ENCODE measurements at places on chromosomes 4 and X.

GRCh38 chr4:175422331-175422730 lies 389.7 kb downstream of the GPM6A start:
- DNase-seq: no peak

DNA sequence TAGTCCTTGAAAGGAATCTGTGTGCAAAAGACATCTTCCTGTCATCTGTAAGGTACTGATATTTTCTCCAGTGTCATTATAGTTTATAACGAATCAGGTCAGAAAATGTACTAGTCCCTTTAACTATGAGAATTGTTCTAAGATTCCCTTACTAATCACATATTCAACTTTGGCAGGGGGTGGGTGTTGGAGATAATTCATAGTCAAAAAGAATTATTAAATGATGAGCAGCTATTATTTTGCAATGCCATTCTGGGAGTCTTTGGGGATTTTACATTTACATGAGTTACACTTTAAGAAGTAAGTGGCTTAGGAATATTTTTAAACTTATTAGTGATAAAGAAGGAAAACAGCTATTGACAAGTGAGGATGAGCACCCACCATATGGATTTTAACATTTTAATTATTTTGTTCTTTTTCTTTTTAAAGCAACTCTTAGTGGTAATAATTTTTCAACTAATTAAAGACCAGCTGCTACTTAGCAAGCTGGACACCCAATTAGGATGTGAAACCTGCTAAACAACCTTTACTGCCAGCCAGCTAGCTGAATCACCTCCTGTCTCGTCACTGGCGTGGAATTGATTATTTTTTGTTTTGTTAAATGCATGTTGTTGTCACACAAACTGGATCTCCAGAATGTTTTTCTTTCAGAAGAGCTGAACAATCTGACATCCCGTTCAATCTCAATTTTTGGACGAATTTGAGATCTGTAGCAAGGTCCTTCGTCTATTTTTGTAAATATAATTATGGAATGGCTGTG lies 219.2 kb downstream of the ARAP2 start:
- DNase-seq: no peak

GRCh38 chr4:16993956-16994840 lies 95.8 kb upstream of the LDB2 start:
- no peak for DNase-seq

DNA sequence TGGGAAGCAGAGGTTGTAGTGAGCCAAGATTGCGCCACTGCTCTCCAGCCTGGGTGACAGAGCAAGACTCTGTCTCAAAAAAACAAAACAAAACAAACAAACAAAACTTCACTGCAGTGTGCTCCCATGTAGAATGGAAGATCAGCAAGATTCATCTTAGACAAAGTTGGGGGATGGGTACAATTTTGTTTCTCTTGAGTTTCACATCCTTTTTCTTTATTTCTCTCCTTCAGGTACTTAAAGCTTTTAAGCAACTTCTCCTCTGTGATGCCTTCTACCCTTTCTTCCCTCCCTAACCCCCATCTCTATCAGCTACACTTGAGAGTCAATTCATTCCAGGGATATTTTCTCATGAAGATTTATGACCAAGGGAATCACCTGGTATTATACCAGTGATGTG lies 15.5 kb upstream of the RBBP7 start:
- DNase-seq: no peak

DNA sequence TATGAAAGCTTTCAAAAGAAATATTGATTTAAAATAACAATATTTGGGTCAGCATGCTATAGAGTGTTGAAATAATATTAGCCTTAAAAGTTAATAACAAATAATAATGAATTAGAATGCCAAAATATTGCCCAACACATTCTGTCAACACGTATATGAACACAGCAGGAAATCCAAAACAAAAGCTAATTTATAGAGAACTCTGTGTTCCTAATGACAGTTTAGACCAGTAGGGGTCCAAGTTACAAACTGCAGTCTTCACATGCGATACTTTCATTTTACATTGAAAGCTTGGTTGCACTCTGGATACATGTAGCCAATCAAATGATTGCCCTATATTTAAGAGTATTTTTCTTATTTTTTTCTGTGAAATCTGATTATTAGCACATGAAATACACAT lies 274.4 kb downstream of the DCTD start:
- DNase-seq: no peak

- DNase-seq: peak; percentile 67
Observed at GRCh38 chrX:3345281-3346191, 916 bp downstream of the MXRA5 start.

- no peak for DNase-seq
Observed at GRCh38 chr4:146260521-146260920, 46.2 kb downstream of the REELD1 start.

DNA sequence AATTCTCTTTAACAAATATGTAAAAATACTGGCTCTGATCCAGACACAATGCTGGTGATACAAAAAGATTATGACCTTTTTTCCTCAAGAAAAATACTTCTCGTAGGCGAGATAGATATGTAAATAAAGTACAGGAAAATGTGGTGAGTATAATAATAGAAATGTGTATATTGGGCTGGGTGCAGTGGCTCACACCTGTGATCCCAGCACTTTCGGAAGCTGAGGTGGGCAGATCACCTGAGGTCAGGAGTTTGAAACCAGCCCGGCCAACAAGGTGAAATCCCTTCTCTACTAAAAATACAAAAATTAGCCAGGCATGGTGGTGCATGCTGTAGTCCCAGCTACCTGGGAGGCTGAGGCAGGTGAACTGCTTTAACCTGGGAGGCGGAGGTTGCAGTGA lies 55.0 kb downstream of the MRPL1 start:
- no peak for DNase-seq

- DNase-seq: no peak
Observed at GRCh38 chrX:13452283-13452682, 117.1 kb upstream of the EGFL6 start.

DNA sequence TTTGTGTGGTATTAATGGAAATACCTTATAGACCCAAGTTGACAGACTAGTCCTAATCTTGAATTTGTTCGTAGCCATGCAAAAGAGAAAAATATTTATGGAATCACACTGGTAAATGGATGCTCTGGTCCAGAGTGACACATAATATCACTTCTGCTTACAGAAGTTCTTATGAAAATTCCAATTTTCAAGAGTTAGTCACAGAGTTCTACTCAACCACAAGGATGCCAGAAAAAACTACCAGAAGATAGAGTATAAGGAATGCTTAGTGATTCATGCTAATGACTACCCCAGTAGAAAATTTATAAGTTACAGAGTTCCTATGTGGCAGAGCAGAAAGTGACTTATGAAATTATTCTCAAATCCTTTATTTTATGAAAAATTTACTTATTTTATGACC lies 1384.8 kb downstream of the FAM133A start:
- DNase-seq: no peak

DNA sequence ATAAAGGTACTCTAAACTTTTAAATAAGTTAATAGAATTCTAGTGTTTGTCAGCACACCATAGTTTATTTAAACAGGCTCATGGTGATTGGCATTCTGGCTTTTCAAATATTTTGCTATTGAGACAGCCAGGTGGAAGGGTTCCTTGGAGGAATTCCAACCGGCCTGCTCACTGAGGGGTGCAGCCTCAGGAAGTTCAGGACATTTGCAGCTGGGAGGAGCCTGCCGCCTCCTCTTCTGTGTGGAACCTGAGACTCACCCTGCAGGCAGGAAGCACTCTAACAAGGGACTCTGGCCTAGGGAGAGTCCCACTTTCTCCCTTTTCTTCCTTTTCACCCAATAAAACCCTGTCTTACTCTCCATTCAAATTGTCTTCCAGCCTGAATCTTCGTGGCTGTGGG lies 1328.0 kb downstream of the FSTL5 start:
- DNase-seq: no peak

DNA sequence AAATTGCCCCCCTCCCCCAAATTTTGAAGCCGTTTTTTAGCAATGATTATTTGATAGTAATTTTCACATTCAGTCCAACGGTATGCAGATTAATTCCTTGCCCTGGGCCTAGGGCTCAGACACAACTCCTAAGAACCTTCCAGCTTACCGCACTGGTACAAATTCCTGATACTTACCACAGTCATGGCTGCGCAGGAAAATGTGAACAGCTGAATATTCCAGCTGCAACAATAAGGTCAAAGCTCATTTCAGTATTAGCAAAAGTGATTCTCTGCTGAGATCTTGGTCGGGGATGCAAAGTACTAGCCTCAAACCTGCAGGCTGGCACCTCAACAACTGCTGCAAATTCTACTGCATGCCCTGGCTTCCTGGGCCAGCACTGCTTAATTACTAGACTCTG lies 3.0 kb downstream of the ATP11C start:
- no peak for DNase-seq

DNA sequence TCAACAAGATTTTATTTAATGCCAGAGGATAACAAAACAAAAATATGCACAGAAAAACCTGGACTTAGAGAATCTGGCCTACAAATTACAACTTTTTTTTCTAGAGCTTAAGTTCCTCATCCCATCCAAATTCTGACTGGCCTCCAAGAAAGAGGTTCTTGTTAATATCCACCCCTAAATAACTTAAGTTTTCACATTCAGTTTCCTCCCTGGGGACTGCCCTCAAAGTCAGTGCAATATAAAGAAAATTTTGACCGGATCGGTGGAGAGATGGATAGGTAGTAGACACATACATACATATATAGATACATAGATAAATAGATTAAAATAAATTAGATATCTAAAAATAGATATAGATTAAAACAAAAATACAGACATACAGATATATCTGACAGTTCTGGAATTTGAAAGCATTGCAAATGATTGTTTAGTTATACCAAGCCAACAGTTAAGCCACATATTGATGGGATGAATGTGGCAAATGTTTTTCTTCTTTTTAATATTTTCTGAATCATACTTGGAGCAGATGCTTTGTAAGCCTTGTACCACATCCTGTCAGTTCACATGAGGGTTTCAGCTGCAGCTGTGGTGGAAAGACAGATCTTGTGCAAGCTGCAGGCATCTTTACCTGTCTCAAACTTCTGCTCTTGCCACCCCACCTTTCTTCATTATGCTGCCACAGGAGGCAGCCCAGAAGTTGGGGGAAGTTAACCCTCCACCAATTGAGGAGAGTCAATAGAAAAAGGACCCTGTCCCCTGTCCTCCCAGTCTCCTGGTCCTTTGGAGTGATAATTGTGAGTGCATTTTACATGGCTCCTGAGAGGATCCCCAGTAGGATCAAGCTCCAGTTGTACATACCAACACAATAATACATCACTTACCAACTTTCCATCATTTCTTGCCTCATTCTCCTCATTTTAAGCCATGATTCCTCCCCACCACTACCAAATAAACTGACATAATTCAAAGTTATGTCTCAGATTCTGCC lies 58.5 kb upstream of the PRDM8 start:
- no peak for DNase-seq

Measured in upper lobe of right lung (tissue), 1 donor.